Pulmonary artery endothelial cell (primary cell): ENCODE measurements at places on chromosomes 2 and 18.

GRCh38 chr2:43455731-43456642 lies 139.9 kb downstream of the THADA start:
- DNase-seq = peak; percentile 74

- DNase-seq = no peak
Observed at GRCh38 chr18:48129621-48130082, 199.2 kb upstream of the SMAD2 start.

- DNase-seq = no peak
Observed at GRCh38 chr2:182078988-182079602, 93.4 kb downstream of the PPP1R1C start.

GRCh38 chr2:38568724-38569436 lies 33.8 kb downstream of the HNRNPLL start:
- no peak for DNase-seq

DNA sequence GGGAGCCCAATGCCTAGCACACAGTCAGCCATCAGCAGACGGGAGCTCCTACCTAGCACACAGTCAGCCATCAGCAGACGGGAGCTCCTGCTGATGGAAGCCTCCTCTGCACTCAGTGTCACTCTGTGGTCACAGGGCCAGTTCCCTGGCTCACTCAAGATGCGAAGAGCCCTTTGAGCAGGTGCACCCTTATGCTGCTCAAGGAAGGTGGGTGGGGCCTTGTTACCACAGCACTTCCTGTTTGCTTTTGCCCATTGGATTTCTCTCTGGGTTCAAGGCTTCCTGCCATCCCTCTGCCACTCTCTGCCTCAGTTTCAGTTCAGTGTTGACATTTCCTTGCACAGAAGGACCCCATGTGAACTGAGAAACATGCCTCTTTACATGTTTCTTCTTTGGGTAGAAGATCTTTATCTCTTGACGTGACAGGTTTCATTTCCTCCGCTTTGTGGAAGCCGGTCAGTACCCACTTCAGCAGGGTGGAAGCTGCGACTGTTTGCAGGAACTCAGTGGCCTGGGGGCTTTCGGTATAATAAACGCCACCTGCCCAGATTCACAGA lies 11.6 kb downstream of the TRIB2 start:
- DNase-seq = no peak

- DNase-seq = no peak
Observed at GRCh38 chr2:215790523-215791421, 222.6 kb downstream of the MREG start.

- DNase-seq = no peak
Observed at GRCh38 chr2:135709992-135710391, 31.7 kb upstream of the UBXN4 start.

- DNase-seq = no peak
Observed at GRCh38 chr2:205056151-205056561, 510.9 kb downstream of the PARD3B start.

GRCh38 chr2:42926434-42927333 lies 134.3 kb upstream of the HAAO start:
- DNase-seq = no peak

GRCh38 chr2:78020491-78020890 lies 498.3 kb upstream of the LRRTM4 start:
- DNase-seq = no peak

DNA sequence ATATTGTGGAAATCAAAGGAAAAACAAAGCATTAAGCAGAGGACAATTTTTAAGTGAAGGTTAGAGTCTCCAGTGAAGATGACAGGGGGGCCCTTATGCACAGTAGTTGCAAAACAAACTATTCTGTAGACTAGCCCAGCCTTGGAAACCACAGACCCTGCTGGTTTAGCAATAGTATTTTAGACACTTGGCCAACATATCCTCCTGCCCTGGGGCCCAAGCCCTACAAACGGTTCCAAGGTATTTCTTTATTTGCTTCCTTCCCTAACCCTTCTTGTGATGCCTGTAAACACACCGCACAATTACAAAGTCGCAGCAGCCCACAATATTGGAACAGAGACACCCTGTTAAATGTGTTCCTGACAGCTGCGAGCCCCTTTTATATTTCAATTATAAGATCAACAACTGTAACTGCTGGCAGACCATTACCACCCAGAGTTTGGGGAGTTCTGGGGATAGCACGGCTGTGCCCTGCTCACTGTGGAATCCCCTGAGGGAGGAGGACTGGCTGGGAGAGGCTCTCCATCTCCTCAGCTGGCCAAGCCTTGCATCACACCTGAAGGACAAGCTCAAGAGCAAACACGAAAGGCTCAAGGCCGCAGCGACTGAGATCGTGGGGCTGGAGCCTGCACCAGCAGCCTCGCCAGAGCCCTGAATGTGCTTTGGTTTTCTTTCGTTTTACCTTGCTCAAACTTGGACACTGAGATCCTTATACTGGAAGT lies 282.2 kb upstream of the ATP5MC3 start:
- DNase-seq = no peak

GRCh38 chr2:108348816-108349570 lies 28.8 kb upstream of the SULT1C4 start:
- no peak for DNase-seq

GRCh38 chr18:12571630-12572029 lies 86.3 kb downstream of the SPIRE1 start:
- DNase-seq = no peak
